Activated CD4-positive, alpha-beta memory T cell treated with anti-CD3 and anti-CD28 coated beads, Interleukin-2, amount 10 ng/mL, durations not matched to agents 7 days and 5 days (primary cell): ENCODE measurements at places on chromosomes 6 and 20. TPM values are rescaled to one million over a fixed set of nuclear protein-coding genes. Genes with fewer than 3 reads are reported as not detected.

GRCh38 chr6:148502083-148502772 lies 159.6 kb downstream of the SASH1 start:
- no peak overlapping the region for H3K4me3 ChIP-seq
- H3K4me1 ChIP-seq = no peaks in the 10 kb centered on the region
- DNase-seq = no peak
- H3K27ac ChIP-seq = no peak overlapping the region

DNA sequence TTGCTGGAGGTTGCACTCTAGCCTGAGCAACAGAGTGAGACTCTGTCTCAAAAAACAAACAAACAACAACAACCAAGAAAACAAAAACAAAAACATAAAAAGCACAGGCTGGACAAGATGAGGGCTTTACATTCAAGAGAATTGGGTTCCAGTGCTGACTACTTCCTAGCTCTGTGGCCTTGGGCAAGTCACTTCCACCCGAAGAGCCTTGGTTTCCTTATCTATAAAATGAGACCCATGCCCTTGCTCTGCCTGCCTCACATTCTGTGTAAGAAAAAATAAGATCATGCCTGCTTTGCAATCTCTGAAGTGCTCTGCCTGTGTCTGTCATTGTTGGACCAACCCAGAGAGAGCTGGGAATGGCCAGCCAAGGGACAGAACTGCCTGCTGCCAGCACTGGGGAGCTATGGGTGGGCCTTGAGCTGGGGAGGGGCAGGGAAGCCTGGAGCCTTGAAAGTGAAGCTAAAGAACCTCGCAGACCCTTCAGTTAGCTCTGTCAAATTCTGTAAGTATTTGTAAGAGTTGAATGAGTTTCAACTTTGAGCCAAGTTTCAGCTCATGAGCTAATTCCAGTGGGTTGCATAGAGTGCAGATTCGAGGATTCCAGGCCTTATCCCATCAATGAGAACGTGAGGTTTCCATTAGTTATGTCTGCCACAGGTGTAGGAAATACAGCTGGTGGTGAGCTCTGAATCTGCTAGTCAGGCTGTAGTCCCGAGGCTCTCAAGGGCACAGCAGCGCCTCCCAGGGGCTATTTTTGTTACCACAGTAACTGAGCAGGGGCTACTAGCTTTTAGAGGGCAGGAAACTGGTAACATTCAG lies 93.2 kb downstream of the DLGAP4 start:
- H3K36me3 ChIP-seq = no peaks in the 10 kb centered on the region
- no peak overlapping the region for H3K4me3 ChIP-seq
- DNase-seq = peak; percentile 50
- H3K4me1 ChIP-seq = no peaks in the 10 kb centered on the region
- no peak overlapping the region for H3K27ac ChIP-seq

Gene EDN1
- total RNA-seq = 0.10 TPM

DNA sequence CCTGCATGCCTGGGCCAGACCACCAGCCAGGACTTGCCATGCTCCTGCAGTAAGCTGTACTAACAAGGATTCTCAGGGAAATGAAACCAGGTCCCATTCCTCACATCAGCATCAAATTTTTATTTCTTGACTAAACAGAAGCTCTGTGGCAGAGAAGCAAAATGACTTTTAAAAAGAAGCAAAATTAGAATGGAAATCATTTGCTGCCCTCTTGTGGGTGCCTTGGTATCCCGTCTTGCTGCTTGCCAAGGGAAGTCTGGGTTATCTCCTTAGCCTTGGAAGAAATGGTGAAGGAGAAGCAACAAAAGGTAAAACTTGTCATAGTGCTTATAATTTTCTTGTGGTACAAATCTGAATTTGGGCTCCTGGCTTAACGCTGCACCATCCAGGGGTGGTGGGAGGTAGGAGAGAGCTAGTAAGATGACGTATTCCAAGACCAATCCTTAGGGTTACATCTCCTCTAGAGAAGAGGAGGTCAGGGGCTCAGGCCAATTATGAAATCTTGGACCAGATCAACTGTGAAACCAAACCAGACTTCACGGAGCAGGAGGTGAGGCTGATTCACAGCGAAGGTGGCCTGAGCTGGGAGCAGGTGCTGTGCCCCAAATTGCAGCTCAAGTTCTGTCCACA lies 107.5 kb downstream of the FAXC start:
- no peak for DNase-seq
- H3K36me3 ChIP-seq = no peaks in the 10 kb centered on the region
- H3K4me3 ChIP-seq = no peak overlapping the region
- no peaks in the 10 kb centered on the region for H3K4me1 ChIP-seq
- peaks cover 2% of the 10 kb centered on the region for H3K27me3 ChIP-seq
- no peak overlapping the region for H3K27ac ChIP-seq

Gene FERMT1
- total RNA-seq = not detected

Gene TFAP2C
- not detected for total RNA-seq

Gene ERGIC3
- total RNA-seq = 126 TPM

Gene DEF6
- total RNA-seq = 201 TPM

- no peaks in the 10 kb centered on the region for H3K27me3 ChIP-seq
- H3K4me1 ChIP-seq = peaks cover 4% of the 10 kb centered on the region
- no peak for DNase-seq
- H3K4me3 ChIP-seq = no peak overlapping the region
Observed at GRCh38 chr6:42938987-42939809, 9.9 kb downstream of the CNPY3 start.

DNA sequence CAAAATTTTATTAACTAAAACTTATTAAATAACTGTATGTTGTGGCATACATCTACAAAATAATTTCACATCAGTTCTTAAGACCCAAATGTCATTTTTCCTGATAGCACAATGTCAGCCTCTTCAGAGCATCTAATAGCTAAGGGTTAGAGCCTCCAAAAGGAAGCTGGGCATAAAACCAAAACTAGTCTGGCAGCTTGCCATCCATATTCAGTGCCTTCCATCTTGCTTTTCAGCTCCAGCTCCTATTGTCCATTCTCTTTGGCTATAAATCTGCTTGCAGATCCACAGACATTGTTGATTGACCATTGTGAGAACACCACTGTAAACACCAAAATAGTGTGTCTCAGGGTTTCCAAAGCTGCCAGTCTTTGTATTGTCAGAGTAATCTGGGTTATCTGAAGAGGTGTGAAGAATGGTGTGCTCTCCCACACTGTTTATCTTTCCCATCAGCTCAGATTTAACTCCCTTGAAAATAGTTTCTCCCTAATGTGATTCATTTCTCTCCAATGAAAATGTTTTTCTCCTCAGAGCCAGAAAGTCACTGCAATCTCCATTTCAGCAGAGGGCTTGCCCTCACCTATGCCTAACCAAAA lies 154.8 kb upstream of the KCNQ5 start:
- DNase-seq = no peak
- H3K27me3 ChIP-seq = peaks cover 6% of the 10 kb centered on the region
- H3K4me1 ChIP-seq = no peaks in the 10 kb centered on the region

- H3K27me3 ChIP-seq = peaks cover 18% of the 10 kb centered on the region
- no peak overlapping the region for H3K27ac ChIP-seq
- peaks cover 27% of the 10 kb centered on the region for H3K36me3 ChIP-seq
- no peak for DNase-seq
Observed at GRCh38 chr20:63525185-63525584, 4.6 kb downstream of the PPDPF start.

GRCh38 chr6:142374965-142375733 lies 73.3 kb downstream of the ADGRG6 start:
- no peak overlapping the region for H3K4me3 ChIP-seq
- H3K27ac ChIP-seq = no peak overlapping the region
- peaks cover 10% of the 10 kb centered on the region for H3K27me3 ChIP-seq
- no peak for DNase-seq
- H3K4me1 ChIP-seq = no peaks in the 10 kb centered on the region
- no peaks in the 10 kb centered on the region for H3K36me3 ChIP-seq

Gene MRAP2
- not detected for total RNA-seq

Gene BPIFB1
- total RNA-seq = not detected

Gene MTFR2
- 20.4 TPM for total RNA-seq

DNA sequence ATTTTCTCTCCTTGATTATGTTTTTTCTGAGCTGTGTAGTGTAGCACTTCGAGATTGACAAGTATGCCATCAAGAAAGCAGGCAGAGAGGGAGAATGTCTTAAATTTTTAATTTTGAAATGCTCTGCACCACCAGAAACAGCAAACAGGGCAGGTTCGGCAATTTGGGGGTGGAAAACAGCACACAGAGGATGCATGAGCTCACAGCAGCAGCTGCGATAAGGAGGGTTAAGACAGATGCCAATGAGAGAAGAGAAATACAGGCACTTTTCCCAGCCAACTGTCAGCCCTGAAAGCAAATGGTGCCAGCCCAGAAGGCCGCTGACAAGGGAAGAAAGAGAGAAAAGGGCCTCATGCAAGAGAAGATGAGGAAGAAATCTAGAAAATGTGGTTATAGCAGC lies 15.1 kb upstream of the SNRPB2 start:
- H3K27me3 ChIP-seq = peaks cover 35% of the 10 kb centered on the region
- H3K4me1 ChIP-seq = peaks cover 6% of the 10 kb centered on the region
- no peak overlapping the region for H3K27ac ChIP-seq
- no peaks in the 10 kb centered on the region for H3K36me3 ChIP-seq

DNA sequence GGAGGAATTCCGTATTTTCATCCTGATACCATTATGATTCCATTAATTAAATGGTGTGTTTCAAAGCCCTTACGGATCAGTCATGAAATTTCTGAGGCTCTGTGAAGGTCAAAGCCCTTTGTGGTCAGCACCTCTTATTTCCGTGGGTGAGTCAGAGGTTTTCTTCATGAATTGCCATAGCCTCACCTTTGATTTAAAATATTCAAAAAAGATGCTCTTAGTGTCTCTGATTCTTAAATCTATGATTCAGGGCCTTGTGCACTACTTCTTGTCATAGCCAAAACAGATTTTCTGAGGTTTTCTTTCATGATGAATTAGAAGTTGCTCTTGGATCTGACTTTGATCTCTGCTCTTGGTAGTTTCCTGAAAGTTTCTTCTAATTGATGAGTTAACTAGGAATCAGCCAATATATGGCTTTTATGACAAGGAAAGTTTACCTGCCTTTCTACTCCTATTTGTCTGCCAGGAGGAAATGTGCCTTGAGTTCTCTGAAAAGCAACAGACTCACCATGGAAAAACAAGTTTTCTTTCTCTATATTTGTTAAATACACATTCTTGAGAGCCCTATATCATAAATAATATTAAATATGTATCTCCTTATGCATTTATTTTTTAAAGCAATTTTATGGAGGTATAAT lies 613.0 kb downstream of the UTRN start:
- DNase-seq = no peak
- H3K36me3 ChIP-seq = no peaks in the 10 kb centered on the region
- peaks cover 5% of the 10 kb centered on the region for H3K27me3 ChIP-seq

GRCh38 chr6:104095661-104096416 lies 763.9 kb downstream of the HACE1 start:
- H3K4me1 ChIP-seq = no peaks in the 10 kb centered on the region
- DNase-seq = no peak
- H3K4me3 ChIP-seq = no peak overlapping the region
- H3K27me3 ChIP-seq = no peaks in the 10 kb centered on the region
- no peak overlapping the region for H3K27ac ChIP-seq

GRCh38 chr6:35317483-35318195 lies 20.0 kb downstream of the DEF6 start:
- H3K27ac ChIP-seq = no peak overlapping the region
- H3K4me1 ChIP-seq = peaks cover 31% of the 10 kb centered on the region
- peaks cover 85% of the 10 kb centered on the region for H3K36me3 ChIP-seq
- no peaks in the 10 kb centered on the region for H3K27me3 ChIP-seq

Gene WFDC12
- total RNA-seq = not detected

DNA sequence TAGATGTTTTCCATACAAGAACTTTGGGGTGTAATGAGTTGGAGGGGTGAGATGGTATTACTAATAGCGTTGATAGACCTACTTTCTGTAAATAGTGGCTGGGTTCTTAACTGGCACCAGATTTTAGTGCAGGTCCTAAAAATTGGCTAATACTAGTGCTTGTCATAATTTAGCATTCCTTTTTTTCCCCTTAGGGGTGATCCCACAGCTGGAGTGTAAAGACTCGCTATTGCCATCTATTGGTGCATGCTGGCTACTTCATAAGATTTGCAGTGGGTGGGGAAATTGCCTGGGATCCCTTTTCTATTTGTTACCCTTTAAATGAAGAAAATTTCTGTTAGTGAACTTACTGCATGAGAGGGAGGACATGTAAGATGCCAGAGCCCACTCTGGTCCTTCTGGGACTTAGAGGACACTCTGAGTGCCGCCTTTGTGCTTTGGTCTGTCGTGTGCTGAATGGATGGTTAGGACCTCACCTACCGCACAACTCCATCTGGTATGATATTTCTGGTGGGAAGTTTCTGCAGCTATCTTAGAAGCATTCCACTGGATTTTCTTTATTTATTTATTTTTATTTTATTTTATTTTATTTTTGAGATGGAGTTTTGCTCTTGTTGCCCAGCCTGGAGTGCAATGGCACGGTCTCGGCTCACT lies 195.5 kb downstream of the JARID2 start:
- DNase-seq = peak; percentile 44
- peaks cover 65% of the 10 kb centered on the region for H3K4me1 ChIP-seq
- H3K27ac ChIP-seq = peak overlapping the region; percentile 1
- H3K4me3 ChIP-seq = no peak overlapping the region
- no peaks in the 10 kb centered on the region for H3K27me3 ChIP-seq
- H3K36me3 ChIP-seq = peaks cover 6% of the 10 kb centered on the region

Gene ADGRF4
- total RNA-seq = not detected

GRCh38 chr6:111992851-111993250 lies 61.1 kb upstream of the CCN6 start:
- no peak overlapping the region for H3K4me3 ChIP-seq
- H3K36me3 ChIP-seq = no peaks in the 10 kb centered on the region
- peak overlapping the region; percentile 54 for H3K27ac ChIP-seq
- peak; percentile 61 for DNase-seq
- H3K4me1 ChIP-seq = peaks cover 76% of the 10 kb centered on the region
- H3K27me3 ChIP-seq = no peaks in the 10 kb centered on the region

DNA sequence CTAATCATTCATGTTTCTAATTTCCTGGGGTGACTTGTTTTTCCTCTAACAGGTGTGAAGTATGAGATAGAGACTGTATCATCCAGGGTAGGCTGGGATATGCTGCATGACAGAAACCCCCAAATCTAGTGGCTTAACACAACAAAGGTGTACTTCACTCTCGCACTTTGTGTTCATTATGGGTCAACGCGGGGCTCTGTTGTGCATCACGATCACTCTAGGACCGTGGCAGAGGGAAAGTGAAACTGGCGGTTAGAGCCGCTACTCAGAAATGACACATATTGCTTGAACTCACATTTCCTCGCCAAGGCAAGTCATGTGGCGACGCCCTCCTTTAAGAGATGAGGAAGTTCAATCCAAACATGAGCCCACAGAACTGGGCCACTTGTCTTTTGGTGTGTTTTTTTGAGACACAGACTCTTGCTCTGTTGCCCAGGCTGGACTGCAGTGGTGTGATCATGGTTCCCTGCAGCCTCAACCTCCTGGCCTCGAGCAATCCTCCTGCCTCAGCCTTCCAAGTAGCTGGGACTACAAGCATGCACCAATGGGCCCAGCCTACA lies 41.3 kb downstream of the PCNA start:
- H3K27me3 ChIP-seq = no peaks in the 10 kb centered on the region
- DNase-seq = peak; percentile 90
- peaks cover 54% of the 10 kb centered on the region for H3K4me1 ChIP-seq
- H3K27ac ChIP-seq = peak overlapping the region; percentile 97
- H3K4me3 ChIP-seq = peak overlapping the region; percentile 68

DNA sequence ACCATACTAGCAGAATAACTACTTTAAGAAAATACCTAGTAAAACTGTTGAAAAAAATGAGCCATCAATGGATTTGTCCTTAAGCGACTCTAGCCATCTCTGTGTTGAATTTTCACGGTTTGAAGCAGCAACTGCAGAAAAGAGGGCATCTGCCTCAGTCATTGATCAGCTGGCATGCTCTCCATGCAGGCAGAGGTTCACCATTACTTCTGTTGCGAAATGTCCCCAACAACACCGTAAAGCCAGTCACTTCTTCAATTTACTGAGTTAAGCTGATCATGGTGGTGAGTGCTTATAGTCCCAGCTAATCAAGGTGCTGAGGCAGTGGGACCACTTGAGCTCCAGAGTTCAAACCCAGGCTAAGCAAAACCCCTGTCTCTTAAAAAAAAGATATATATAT lies 11.1 kb downstream of the TPD52L1 start:
- no peak overlapping the region for H3K4me3 ChIP-seq
- no peak for DNase-seq
- peaks cover 18% of the 10 kb centered on the region for H3K27me3 ChIP-seq
- no peak overlapping the region for H3K27ac ChIP-seq
- no peaks in the 10 kb centered on the region for H3K36me3 ChIP-seq
